ENCODE measurements at places on chromosomes 7 and 10.
A peak's percentile ranks its signal among the peaks of the same experiment; 100 is the strongest.

- DNase-seq: no peak
Measured at GRCh38 chr7:132059141-132059540, 502.7 kb upstream of the PODXL start.

DNA sequence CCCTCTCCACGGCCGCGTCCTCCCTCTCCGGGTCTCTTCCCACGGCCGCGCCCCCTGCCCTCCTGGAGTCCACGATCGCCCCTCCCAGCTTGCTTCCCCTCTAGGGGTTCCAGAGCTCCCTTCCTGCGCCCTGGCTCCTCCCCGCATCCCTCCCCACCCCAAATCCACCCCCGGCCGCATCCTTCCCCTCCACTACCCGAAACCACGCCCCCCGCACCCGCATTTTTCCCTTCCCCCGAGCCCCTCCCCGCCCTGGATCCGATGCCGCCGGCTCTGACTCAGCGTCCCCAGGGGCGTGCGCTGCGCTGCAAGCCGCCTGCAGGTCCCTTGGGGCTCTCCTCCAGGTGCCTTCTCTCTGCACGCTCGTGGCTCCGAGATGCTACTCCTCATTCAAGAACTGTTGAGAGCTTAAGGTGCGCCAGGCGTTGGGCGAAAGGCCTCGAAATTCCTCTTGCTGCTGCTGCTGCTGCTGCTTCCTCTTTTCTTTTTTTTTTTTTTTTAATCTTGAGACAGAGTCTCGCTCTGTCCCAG lies 372 bp upstream of the TMEM130 start:
- DNase-seq: no peak

- peak; percentile 93 for DNase-seq
Measured at GRCh38 chr10:45373576-45374349, at the start of gene ALOX5. Gene ALOX5, plus strand, starts transcription at chr10:45374216. Its CDS starts 64 bp downstream, at chr10:45374280.

- no peak for DNase-seq
Measured at GRCh38 chr10:88100281-88100680, 236.9 kb downstream of the PTEN start.

GRCh38 chr7:111081546-111082267 lies 9.2 kb upstream of the LRRN3 start:
- DNase-seq: no peak

GRCh38 chr10:110437761-110438341 lies 59.9 kb upstream of the DUSP5 start:
- DNase-seq: peak; percentile 59

Data from cardiac septum (tissue), 1 donor.